Activated CD4-positive, alpha-beta T cell treated with anti-CD3 and anti-CD28 coated beads, Interleukin-2, amount 50 U/mL, for 16 hours (primary cell): ENCODE measurements at places on chromosomes 6 and 20.

GRCh38 chr6:137884149-137884909 lies 17.3 kb downstream of the TNFAIP3 start:
- no peak for DNase-seq

GRCh38 chr20:44750081-44750805 lies 4.6 kb downstream of the KCNK15 start:
- DNase-seq = peak; percentile 17

DNA sequence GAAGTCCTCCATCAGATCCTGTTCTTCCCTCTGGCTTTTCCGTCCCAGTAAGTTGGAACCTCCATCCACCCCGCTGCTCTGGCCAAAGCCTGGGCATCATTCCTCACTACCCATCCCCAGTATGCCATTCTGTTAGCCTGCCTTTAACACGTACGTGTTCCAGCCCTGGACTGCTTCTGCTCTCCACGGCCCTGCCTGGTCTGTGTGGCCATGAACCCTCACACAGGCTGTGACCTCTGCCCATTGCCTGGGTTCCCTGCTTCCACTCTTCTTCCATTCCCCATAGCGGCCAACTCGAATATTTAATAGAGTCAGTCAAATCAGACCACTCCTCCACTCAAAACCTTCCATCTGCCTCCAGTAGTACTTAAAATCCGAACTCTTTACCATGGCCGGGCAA lies 29.4 kb downstream of the RALGAPA2 start:
- DNase-seq = no peak

DNA sequence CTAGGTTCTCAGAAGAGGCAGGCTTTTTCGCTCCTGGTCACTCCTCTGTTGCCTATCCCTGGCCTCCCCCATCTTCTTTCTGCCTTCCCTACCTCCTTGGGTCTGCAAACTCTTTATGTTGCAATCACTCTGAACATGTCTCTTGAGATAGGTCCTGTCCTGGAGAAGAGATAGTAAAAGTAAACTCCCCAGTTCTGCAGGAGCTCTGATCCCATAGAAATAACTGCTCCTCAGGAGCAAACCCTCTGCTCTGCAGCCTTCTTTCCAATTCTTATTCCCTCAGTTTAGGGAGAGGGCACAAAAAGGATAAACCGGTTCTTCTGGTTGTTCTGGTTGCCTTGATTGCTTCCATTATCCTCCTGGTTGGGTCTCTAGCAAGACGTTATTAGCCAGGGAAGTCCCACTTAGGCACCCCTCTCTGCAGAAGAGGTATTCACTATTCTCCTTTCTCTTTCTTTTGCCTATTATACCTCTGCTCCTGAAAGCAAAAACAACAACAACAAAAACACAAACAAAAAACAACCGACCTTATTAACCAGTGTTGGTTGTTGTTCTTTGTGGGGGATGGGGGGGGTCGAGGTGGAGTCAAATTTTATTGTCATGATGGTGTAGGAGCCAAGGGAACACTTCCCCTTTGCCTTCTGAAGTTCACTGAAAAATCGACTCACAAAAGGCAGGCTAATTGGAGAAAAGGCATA lies 973 bp downstream of the TRIM38 start:
- no peak for DNase-seq

DNA sequence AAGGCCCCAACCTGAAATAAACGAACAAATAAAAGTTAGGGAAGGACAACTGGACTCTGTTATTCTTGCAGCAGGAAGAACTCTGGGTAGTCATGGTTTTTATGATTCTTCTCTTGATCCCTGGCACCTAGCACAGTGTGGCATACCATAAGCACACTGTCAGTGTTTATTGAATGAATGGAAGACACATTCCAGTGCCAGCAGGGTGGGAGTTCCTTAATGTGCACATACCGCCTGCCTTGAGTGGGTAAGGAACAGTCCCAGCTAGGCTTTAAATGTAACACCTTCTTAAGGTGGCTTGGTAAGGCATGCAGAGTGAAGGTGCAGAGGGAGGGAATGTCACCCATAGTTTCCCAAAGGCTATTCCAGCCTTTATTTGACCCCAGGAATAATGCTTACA lies 162.9 kb upstream of the CEP162 start:
- DNase-seq = no peak
